ENCODE measurements at places on chromosomes 7 and 10.

- DNase-seq: no peak
Observed at GRCh38 chr7:94409200-94409948, 14.7 kb downstream of the COL1A2 start.

DNA sequence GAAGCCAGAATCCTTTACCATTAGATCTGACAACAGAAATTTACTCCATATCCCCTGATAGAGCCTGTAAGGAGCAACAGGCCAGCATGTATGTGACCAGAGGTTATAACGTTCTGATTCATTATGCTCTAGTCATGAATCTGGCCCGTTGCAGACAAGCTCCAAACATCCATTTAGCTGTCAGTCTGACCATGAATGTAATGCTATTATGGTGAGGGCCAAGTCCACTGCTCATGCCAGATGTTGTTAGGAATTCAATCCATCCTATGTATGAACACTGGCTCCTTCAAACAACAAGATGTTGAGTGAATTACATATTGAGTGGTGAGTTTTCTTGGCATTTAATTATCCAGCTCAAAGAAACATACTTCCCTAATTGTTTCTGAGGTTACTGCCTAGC, 610.1 kb upstream of the ANKRD30A start:
- DNase-seq: no peak

- no peak for DNase-seq
Observed at GRCh38 chr7:1474736-1475135, 15.5 kb upstream of the MICALL2 start.

- DNase-seq: no peak
Observed at GRCh38 chr10:119654540-119654939, 3.4 kb downstream of the BAG3 start.

- no peak for DNase-seq
Observed at GRCh38 chr7:69283421-69283820, 314.9 kb upstream of the AUTS2 start.

DNA sequence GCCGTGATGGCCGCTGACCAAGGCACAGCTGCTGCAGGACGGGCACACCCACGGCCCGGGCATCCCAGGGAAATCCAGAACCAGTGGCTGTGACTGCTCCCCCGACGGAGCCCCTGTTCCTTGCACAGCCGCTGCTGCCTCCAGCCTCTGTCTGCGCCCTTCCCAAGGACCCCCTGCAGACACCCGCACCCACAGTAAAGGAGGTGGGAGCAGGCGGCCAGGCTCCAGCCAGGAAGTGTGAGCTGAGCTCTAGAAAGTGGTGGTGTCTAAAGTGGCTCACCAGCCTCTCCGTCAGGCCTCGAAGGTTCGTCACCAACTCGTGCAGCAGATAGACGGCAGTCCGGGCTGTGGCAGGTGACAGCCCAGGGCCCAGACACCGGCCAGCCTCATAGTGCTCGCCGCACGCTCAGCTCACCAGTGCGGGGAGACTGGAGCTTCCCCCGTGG, 306.7 kb downstream of the DNAJB6 start:
- DNase-seq: no peak

Measured in B cell (primary cell).